ENCODE measurements at places on chromosomes 12 and 14.

DNA sequence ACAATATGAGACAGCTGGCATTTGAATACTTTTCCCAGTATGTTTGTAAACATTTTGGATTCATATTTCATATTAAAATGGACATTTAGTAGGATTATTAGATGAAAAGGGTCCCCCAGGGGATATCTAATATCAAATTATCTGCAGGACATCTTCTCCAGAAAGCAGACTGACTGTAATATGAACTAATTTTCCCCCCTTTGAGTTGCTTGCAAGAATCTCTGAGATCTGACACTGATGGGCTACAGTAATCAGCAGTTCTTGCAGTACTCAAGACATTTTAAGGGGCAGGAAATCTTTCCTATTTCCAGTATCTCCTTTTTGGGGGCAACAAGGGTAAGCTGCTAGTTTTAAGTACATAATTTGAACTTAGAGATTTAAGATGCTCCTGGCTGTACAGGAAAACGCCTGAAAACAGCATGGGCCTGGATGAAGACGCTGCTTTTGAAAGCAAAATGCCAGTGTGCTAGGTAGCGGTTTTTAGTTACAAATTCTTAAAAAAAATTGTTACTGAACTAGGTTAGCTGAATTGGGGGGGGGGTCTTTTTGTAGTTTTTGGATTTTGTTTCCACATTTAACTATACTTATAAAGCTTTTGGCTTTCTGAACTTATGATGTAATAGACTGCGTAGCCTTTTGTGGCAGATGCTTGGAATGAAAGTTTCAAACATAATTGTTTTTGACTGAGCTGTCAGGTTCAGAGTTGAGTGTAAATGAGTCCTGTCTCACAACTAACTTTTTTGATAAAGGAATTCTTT lies 2.2 kb downstream of the FRMD6 start:
- no peak for DNase-seq

DNA sequence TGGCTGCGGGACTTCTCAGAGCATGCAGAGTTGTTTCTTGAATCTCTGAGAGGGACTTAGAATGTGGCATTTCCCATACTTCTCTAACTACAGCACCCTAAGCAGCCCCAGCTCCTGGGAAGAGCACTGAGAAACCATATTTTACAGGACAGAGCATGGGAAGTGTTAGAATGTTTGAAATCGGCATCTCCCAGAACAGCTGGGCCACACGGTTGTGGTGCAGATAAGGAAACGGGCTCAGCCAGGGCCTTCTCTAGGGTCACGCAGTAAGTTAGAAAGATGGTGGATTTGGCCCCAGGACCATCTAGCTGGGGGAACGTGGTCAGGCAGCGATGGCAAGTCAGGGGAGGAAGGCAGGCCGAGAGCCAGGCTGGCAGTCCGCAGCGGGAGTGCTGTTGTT lies 10.5 kb upstream of the HHIPL1 start:
- no peak for DNase-seq

DNA sequence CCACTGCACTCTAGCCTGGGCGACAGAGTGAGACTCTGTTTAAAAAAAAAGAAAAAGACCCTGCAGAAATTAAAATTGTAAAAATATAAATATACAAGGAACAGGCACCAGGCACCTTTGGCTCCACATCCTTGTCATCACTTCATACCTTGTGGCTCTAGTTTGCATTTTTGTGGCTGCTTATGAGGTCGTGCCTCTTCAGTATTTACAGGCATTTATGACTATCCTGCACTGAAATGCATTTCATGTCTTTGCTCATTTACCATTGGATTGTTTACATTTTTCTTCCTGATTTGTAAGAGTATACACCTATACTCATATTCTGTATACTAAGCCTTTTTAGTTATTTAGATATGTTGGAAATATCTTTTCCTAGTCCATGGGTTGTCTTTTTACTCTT lies 20.1 kb downstream of the BICD1 start:
- no peak for DNase-seq

DNA sequence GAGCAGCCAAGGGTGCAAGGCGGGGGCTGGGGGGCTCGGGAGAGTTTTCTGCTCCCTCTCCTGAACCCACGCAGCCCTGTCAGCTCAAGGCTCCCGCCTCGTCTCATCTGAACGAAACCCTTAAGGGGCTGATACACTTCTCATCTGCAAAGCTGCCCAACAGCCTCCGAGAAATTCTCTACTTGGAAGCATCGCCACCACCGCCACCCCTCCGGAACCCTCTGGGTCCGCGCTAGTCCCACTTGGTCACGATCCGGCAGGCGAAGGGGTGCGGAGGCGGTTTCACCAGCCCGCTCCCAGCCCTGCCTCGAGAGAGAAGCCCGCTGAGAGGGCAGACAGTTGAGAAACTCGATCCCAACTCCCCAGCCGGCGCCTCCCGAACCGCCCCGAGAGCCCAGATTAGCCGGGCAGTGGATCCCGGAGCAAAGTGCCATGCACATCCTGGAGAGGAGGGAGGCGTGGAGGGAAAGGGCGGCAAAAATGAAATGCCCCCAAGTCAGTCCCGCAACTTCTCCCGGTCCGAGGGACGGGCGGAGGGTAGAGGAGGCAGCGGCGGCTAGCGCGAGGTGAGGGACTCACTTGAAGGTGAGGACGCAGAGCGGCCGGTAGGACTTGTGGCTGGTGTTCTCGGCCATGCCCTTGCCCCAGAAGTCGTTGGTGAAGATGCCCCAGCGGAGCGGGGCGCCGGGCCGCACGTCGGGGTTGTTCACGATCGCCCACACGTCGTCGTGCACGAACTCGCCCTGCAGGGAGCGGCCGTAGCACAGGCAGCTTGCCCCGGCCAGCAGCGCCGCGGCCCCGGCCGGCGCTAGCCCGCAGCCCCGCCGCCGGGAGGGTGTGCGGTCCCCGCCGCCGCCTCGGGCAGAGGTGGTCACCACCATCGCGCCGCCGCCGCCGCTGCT lies 620 bp downstream of the TMTC1 start:
- no peak for DNase-seq

- no peak for DNase-seq
Observed at GRCh38 chr12:116059904-116060303, 217.6 kb downstream of the MED13L start.

- no peak for DNase-seq
Observed at GRCh38 chr14:52119030-52119429, 50.2 kb upstream of the NID2 start.
